ENCODE measurements at places on chromosomes 5 and 9. TPM values are rescaled to one million over a fixed set of nuclear protein-coding genes. Genes with fewer than 3 reads are reported as not detected.

SV2C gene
- total RNA-seq: not detected

RMRP gene
- total RNA-seq: 5,874 TPM

TAF11L5 gene
- total RNA-seq: not detected

LYRM7 gene
- 7.4 TPM for total RNA-seq

GABRA6 gene
- total RNA-seq: not detected

WWC1 gene
- total RNA-seq: 0.66 TPM

CCL28 gene
- total RNA-seq: 25.1 TPM

EQTN gene
- total RNA-seq: not detected

ARID3C gene
- total RNA-seq: 0.24 TPM

MZB1 gene
- 60.0 TPM for total RNA-seq

ENHO gene
- 0.34 TPM for total RNA-seq

GTF3C5 gene
- 60.4 TPM for total RNA-seq

CBY3 gene
- not detected for total RNA-seq

All from natural killer cell (primary cell).